ENCODE measurements at places on chromosomes 6 and 20.

DNA sequence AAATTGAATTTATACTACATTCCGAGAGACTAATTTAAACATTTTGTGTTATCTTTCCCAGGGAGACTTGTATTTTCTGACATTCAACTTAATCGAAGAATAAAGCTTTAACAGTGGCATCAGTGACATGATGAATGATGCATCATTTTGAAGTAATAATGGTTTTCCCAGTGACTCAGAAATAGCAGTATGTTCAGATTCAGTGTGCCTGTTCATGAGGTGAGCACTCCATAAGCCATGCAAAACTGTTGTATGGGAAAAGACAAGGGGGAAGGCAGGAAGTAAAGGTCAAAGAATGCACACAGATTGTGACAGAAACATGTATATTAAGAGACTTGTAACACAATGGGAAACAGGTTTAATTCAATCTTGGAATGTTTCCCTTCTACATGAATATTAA is 1348.2 kb upstream of the GJE1 start:
- no peak for DNase-seq

GRCh38 chr6:12037798-12038197 is 25.7 kb downstream of the HIVEP1 start:
- DNase-seq: no peak

DNA sequence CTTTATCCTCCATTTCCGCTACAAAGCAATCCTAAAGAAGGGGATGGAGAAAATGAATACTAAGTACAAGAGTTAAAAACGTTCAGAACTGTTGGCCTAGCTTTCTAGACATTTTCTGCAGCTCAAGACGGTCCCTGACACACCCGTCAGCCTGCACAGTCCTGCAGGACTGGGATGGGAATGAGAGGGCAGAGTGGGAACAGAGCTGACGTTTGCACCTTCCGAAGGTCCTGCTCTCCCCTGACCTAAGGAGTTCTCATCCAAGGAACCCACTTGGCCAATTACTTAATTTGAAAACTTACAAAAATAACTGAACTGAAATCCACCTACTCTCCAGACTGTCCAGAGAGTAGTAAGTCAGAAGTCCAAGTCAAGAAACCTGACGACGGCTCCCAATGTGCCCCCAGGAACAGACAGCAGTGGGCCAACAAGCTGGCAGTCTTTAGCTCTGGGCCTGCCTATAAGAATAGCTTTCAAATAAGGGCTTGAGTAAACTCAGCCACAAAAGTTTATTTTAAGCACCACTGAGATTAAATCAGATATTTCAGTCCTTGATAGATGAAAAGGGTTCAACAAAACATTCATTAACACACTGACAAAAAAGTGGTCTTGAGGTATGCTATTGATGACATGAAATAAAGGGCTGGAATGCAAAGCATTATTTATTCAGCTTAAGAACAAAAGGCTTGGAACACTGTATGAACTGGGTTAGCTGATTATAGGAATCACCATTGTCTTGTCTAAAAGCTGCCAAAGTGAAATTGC is 76.8 kb downstream of the CNKSR3 start:
- DNase-seq: no peak

- no peak for DNase-seq
Measured at GRCh38 chr6:114431641-114432040, 88.8 kb upstream of the HS3ST5 start.

- no peak for DNase-seq
Measured at GRCh38 chr6:14210077-14210476, 92.5 kb downstream of the CD83 start.

All from CD4-positive, alpha-beta T cell treated with Interleukin-15 for 1 hour (primary cell).